Activated effector memory CD4-positive, alpha-beta T cell treated with anti-CD3 and anti-CD28 coated beads, Interleukin-2, amount 50 U/mL, for 16 hours (primary cell): ENCODE measurements at places on chromosomes 1 and 21.

DNA sequence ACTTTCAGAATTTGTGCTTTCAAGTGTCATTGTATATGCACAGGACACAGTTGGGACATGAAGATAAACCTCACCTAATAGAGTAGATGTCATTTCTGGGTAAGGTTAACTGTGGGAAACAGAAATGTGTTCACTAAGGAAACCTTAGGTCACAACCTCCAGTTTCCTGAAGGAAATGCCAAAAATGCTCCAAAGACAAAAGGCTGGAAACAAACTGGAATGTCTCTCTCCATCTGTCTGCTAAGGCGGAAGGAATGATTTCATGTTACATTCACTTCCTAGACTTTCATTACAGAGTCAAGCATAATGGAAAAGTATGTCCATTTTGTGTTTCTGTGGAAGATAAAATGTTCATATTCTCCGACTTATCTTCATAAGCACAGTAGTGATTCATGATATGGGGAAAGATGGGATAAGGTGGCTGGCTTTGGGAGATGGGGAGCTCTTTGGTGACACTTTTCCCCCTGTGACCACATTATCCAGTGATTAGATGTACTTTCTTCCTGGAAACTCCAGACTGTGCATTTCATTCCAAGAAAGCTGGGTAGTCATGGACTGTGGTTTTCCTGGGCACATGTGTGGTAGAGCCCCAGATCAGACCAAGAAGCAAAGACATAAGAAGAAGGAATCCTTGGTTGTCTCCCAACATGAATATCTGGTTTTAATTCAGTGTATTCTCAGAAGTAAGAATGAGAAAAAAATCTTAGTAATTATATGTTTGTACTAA lies 5.7 kb downstream of the S1PR1 start:
- no peak for DNase-seq

- DNase-seq = no peak
These were observed 8.8 kb downstream of the PGLYRP4 start for GRCh38 chr1:153339802-153340201.

GRCh38 chr1:171017426-171017825 lies 73.3 kb upstream of the FMO3 start:
- no peak for DNase-seq

GRCh38 chr1:91569411-91570119 lies 68.9 kb downstream of the CDC7 start:
- no peak for DNase-seq

DNA sequence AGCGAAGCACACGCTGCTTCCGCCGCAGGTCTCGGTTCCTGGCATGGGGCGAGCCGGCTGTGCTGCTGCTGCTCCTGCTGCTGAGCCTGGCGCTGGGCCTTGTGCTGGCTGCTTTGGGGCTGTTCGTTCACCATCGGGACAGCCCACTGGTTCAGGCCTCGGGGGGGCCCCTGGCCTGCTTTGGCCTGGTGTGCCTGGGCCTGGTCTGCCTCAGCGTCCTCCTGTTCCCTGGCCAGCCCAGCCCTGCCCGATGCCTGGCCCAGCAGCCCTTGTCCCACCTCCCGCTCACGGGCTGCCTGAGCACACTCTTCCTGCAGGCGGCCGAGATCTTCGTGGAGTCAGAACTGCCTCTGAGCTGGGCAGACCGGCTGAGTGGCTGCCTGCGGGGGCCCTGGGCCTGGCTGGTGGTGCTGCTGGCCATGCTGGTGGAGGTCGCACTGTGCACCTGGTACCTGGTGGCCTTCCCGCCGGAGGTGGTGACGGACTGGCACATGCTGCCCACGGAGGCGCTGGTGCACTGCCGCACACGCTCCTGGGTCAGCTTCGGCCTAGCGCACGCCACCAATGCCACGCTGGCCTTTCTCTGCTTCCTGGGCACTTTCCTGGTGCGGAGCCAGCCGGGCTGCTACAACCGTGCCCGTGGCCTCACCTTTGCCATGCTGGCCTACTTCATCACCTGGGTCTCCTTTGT lies 2.6 kb downstream of the TAS1R3 start:
- no peak for DNase-seq
